Fibroblast of the aortic adventitia (primary cell): ENCODE measurements at places on chromosomes 6 and 20.

DNA sequence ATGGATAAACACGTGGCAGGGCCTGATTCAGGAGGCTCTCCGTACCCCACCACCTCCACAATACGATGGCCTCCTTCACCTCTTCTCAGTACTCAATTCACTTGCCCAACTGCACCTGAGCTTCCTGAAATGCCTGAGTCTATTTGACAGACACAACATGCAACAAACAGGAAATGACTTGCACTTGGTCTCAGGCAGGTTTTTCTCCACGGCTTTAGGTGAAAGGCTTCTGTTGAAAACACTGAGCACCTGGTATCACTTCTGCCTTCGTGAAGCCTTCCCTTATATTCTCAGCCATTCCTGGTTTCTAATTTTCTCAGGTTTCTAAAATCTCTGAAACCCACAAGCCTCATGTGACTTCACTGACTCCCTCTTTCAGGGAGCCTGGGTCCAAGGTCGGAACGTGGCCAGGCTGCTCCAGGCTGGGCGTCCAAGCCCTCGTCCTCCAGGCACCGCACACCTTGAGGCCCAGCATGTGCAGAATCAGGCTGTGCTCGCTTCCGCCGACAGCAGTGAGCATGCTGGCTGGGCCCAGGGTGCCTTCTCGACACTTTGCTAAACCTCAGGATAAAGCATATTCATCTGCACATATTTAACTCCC, 34.7 kb downstream of the TAF4 start:
- DNase-seq: no peak

GRCh38 chr6:41687501-41688175, 47.8 kb downstream of the TFEB start:
- DNase-seq: no peak

GRCh38 chr20:17696287-17696686, 3.5 kb upstream of the BANF2 start:
- no peak for DNase-seq

- DNase-seq: peak; percentile 85
Measured at GRCh38 chr20:34129518-34130162, 17.6 kb upstream of the EIF2S2 start.

GRCh38 chr20:51211191-51211590, 188.3 kb upstream of the KCNG1 start:
- no peak for DNase-seq

GRCh38 chr6:147347882-147348575, 143.8 kb downstream of the STXBP5 start:
- no peak for DNase-seq

GRCh38 chr6:16740097-16740496, 21.2 kb downstream of the ATXN1 start:
- no peak for DNase-seq

DNA sequence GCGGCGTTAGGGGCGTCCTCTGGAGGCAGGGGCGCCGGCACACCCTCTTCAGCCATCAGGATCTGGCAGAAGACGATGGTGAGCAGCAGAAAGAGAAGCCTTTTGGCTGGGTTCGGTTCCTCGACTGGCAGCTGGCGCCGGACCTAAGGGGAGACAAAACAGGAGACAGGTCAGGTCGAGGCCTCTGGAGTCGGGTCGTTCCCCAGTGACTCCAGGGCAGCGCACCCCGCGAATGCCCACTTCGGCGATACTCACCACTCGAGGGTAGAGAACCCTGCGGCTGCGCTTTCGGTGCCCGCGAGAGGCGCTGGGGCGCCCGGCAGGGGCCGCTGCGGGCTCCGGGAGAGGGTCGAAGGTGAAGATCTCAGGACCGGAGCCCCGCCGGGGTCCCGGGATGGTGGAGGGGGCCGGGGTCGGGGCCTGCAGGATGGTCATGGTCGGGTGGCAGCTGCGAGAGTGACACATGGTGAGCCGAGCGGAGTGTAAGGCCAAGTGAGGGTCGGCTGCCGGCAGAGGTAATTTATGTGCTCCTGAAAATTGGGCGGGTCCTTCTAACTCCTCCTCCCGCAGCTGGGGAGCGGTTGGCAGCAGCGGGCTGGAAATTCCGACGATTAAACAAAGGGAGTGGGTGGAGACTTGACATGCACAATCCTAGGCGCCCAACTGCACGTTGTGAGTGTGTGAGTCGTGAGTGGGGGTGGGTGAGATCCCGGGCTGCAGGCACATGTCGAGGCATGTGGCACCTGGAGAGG, at the start of gene IER3:
Gene IER3 (minus strand): TSS at position 494 of the 752 bp plus-strand sequence. CDS start 29 bp downstream, at position 465.
- DNase-seq: peak; percentile 94

DNA sequence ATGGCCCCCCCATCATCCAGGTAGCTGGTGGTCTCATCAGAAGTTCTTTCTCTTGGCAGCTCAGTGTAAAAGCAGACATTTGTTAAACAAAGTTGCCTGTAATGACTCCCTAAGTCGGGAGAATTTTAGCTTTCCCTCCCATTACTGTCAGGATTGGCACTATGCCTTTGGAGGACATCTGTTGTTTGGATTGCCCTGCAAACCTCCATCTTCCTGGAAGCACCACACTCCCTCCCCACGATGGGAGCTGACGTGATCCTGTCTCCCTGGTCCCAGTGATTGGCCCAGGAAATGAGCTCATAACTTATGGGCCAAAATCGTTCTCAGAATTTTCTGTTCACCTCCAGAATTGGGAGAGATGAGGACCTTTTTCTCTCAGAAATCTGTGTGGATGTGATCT, 42.6 kb upstream of the CNR1 start:
- no peak for DNase-seq

DNA sequence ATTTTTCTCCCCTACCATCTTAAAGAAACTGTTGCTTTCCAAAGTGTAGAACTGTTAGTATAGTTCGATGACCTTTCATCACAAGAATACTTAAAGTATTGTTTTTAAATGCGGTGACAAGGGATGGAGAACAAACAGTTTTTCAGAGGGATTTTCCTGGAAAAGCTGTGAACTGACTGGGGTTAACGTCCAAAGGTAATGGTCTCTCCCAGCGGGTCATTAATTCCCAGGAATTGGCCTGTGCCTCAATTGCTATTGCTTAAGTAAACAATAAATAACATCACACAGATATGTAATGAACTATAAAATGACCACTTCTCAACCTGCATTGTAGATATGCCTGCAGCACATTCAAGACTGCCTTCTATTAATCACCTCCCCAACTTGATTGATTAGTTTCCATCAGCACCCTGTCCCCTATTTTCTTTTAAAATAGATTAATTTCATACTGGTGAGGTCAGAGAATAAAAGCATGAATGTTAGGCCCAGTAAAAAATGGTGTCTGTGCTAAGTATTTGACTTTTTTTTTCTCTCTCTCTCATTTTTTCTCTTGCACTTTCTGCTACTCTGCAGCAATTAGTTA, 268.2 kb downstream of the SAMD5 start:
- no peak for DNase-seq

DNA sequence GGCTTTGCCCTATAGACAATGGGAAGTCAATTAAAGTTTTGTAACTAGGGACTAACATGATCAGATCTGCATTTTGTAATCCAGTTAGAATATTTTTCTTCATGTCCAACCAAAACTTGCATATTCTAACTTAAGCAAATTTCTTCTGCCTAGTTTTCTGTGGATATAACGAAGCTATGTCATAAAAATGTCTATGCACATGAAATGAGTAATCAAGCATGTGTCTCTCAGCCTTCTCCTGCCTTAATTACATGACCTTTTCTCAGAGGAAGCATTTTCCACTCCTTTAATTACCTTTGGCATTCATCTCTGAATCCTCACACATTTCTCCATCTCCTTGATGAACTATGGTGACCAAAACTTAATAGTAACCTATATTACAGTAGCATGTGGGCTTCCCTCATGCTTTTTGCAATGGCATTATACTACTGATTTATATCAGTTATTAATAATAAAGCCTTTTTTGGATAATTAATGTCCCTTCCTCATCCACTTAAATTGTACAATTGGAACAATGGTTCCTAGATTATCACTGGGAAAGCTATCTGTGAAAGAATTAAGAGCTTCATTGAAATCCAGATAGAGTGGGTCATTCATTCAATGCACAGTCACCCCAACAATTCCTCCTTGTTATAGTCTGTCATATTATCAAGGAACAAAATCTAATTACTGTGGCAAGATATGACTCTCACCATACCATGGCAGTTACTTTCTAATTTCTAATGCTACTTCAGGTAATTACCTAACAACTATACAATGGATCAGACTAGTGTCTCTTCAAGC, 19.1 kb upstream of the FBXO9 start:
- no peak for DNase-seq

DNA sequence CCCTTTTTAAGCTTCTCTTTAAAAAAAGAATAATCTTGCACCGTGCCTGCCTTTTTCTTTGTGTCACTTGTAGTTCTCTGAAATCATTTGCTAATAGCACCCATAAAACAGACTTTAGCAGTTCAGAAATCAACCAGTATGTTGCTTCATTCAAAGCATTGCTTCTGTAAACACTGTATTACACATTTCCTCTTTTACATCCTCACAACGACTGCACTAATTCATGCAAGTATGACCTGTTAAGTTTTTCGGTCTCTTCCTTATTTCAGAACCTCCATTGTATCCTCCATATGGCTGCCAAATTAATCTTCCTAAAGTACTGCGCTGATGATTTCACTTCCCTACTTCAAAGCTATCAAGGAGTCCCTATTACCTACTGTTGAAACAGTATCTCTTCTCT, 142.9 kb upstream of the RNF217 start:
- no peak for DNase-seq

- no peak for DNase-seq
Measured at GRCh38 chr6:158439255-158439654, 120.6 kb upstream of the TMEM181 start.

DNA sequence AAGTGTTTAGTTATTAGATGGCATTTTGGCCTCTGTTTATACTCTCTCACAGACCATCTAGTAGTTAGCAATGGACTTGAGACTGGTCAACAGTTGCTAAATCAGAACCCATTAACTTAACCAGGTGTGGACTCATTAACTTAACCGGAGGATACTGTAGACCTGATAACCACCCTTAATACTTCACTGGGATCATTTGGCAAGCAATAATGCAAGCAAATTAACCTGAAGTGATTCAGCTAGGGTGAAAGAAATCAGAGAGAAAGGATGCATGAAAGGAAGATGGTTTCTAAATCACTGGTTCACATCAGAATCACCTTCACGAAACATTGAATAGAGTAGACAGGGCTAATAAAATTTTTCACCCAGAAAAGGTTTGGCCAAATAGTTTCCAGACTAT, 73.3 kb downstream of the TMEM244 start:
- no peak for DNase-seq

DNA sequence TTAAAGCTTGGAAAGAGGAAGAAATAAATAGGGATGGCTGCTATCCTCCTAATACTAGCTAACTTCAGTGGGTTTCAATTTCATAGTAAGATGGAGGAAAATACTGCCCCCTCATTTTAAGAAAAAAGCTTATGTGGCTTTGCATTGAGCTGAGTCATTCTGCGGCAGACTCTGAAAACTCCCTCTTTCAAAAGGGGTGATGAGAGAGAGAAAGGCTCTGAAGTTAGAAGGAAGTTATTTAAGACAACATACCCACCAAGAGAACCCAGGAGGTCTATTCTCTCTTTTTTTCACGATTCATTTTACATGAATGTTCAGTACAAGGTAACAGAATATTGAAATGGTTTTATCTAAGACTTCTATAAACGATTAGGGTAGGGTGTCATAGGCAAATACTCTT, 4.5 kb downstream of the PRDM13 start:
- DNase-seq: no peak

DNA sequence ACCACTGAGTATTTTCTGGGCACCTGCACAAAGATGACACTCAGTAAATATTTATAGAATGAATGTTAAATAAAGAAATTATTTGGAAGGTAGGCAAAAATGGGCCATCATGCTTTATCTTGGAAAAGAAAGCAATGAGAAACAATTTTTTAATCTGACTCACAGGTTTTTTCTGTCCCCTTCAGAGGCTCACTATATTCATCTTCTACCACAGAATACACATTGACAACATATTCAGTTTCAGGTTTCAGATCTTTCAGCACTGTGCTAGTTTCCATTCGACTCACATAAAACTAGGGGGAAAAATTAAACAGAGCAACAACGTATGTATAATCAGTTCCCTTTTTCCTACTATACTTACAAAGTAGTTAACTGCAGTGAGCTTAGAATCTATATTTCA, 58.3 kb downstream of the COL12A1 start:
- DNase-seq: peak; percentile 35

DNA sequence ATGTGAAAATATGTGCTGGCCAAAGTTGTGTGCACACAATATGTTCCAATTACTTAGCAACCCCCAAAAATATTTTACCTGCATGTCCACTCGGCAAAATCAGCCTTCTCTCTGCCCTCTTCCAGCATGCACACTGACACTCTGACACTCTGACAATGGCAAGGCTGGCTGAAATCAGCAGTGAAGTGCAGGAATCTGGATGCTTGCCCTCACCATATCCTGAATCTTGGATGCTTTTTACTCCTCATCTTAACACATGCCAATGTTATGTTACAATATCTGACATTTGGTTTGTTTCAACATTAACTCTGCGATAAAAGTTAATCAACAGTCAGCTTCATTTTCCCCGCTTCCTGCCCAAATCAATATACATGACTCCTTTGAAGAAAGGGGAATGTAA, 203.2 kb downstream of the COL9A1 start:
- DNase-seq: no peak

- DNase-seq: no peak
Measured at GRCh38 chr6:97687916-97688315, 404.9 kb upstream of the MMS22L start.

DNA sequence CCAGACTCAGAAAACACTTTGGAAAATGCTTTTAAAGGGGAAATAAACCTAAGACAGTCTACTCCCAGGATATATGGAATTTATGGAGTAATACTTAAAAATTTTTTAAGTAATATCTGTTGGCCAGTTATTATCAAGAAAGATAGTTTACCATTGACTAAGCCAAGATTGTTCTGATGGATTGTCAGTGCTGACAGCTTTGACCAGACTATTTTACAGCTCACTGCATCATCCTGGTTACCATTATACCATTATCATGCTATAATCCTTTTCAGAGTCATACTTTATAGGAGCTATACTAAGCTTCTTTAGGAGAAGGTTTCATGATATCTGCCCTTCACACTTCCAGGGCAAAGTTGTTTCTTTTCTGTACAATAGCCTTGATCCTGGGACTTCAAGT, 16.5 kb downstream of the GTF2H5 start:
- peak; percentile 74 for DNase-seq

GRCh38 chr6:149948011-149948410, 6.2 kb downstream of the ULBP2 start:
- DNase-seq: no peak

DNA sequence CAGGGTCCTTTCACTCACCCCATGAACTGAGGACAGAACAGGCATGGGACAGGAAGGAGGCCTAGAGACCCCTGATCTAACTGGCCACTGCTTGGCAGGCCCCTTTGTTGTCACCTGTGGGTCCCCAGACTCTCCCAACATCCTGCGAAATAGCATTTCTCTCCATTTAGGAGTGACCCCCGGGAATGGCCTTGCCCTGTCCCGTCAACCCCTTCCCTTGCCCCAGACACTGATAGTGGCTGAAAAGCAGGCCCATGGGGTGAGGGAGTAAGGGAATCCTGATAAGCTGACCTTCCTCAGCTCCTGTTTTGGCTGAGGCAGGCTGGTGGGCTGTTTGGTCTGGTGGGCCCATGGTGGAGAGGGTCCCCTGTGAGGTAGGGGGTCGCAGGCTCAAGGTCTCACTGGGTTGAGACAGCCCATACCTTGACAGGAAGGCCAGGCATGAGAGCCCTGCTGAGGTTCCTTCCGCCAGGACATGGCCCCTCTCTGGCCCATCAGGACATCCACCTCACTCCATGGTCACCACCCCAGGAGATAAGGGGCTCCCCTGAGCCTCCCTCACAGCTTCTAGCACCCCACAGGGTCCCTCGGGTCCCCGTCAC, 139.3 kb downstream of the MRPL14 start:
- no peak for DNase-seq
